Omental fat pad (tissue), 4 donors: ENCODE measurements at places on chromosomes 4 and X. TPM values are rescaled to one million over a fixed set of nuclear protein-coding genes. Genes with fewer than 3 reads are reported as not detected.
A peak's percentile ranks its signal among the peaks of the same experiment; 100 is the strongest.

- DNase-seq = no peak
Observed at GRCh38 chr4:25174674-25175073, 14.4 kb upstream of the SEPSECS start.

- no peak for DNase-seq
Observed at GRCh38 chr4:139191373-139191772, 14.4 kb upstream of the ELF2 start.

GRCh38 chrX:53438174-53438831 lies 4.1 kb upstream of the HSD17B10 start:
- DNase-seq = no peak

The ESX1 gene
- total RNA-seq = not detected

GRCh38 chr4:17511509-17511949 lies 361 bp downstream of the QDPR start:
- DNase-seq = peak; percentile 41

DNA sequence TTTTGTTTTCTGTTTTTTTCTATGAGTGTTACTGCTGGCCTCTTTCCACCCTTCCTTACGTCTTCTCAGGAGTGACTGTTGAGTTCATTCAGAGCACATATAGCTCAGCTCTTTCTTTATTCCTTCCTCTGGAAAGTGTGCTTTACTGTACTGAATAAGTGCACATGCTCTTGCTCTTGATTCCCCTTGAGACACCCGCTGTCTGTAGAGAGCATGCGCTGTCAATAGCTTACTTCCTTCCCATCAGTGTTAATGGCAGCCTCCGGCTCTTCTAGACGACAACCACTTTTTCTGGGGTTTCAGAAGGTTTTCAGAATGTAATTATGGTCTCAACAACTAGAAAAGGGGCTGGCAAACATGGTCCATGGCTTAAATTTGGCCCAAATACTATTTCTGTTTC lies 504.9 kb downstream of the C4orf33 start:
- DNase-seq = no peak

The MTNR1A gene
- total RNA-seq = not detected

The GSX2 gene
- total RNA-seq = not detected
